Kidney epithelial cell (primary cell): ENCODE measurements at places on chromosomes 12 and 14.

DNA sequence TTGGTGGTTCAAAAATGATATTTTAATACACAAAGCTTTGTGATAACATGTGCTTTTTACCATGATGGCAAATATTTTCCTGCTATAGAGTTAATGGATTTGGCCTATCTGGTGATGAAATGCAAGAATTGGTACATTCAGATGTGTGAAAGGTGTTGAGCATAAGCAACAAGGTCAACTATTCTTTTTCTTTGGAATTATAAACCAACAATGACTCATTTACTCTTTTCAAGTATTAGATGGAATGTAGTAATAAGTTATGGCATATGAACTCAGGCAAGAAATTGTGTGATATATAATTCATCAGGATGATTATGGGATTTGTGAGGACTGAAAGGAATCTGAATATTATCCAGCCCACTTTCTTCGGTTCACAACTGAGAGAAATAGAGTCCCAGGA is 471.4 kb downstream of the ETNK1 start:
- DNase-seq, result no peak

DNA sequence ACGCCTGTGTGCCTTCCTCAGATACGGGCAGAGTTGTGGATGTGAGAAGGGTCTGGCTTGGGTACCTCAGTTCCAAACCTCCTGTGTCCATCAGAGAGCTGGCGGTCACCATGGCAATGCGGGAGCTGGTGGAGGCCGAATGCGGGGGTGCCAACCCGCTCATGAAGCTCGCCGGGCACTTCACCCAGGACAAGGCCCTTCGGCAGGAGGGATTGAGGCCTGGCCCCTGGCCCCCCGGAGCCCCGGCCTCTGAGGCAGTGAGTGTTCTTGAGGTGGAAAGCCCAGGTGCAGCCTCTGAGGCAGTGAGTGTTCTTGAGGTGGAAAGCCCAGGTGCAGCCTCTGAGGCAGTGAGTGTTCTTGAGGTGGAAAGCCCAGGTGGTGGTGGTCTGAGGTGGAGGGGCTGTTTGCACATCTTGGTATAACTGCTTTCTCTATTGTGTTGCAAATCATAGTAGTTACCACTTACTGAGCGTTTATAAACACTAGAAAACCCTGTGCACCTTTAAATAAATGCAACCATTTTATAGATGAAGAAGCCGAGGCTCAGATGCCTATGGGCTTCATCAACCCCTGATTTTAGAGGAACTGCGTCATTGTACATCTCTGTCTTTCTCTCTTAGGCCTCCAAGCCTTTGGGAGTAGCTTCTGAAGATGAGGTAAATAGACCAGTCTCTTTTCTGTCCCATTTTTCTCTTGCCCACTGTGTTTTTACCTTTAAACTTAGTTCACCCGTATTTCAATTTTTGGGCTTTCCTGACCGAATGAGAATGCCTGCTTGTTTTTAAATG is 976 bp downstream of the PEX5 start:
- no peak for DNase-seq

DNA sequence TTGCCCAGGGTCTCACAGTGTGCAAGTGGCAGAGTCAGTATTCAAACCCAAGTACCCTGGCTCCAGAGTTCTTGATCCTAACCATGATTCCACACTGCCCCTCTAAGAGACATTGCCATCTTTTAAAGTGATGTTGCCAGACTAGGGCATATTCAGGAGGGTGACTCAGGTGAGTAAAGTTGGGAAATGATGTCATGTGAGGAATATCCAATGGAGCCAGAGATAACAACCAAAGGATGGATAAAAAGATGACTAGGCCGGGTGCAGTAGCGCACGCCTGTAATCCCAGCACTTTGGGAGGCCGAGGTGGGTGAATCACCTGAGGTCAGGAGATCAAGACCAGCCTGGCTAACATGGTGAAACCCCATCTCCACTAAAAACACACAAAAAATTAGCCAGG is 85.6 kb downstream of the SMOC1 start:
- no peak for DNase-seq

GRCh38 chr12:2082321-2082720 is 29.5 kb downstream of the CACNA1C start:
- DNase-seq, result no peak

- no peak for DNase-seq
These were observed 7.3 kb upstream of the CLECL1 start for GRCh38 chr12:9740106-9740750.

GRCh38 chr14:64062381-64063115 is 209.7 kb downstream of the SYNE2 start:
- no peak for DNase-seq

DNA sequence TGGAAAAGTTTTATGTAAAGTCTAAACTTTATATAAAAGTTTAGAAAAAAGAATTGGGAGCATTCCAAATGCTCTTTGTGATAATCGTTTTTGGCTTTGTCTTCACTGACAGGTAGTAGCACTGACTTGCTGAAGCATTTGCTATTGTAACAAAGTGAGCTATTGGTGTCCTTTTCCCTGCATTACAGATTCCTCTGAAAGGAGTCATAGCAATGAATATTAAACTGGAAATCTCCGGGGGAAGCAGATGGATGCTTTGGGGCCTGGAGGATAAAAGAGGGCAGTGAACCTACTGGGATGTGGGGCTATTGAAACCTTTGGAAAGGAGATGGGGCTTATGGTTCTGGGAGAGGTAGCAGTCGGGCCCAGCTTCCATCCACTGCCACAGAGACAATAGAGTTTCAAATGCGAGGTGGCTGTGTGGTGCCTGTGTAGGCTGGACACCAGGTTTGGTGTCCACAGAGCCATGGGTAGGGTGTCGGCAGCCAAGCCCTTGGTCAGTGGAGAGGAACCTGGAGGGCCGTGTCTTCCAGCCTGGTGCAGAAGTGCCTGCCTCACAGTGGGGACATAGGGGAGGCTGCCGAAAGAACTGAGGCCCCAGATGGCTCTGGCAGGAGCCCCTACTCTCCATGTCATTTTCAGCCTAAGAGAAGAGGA is 10.1 kb downstream of the GSG1 start:
- DNase-seq, result no peak

DNA sequence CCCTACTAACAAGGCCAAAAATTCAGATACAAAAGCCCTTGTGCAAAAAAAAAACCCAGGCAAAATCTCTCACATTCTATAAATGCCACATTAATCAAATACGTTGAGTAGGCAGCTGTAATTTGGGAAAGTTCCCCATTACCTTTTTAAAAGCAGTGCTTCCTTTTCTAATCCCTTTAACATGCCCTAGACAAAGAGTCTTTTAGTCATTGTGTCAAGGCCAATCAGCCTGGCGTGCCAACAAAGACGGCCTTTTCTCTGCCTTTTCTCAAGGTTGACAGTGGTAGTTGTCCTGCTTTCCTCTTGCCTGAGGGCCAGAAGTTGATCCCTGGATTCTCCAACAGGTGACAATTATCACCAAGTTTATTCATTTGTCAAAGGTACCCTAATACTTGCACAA is 62.5 kb upstream of the METAP2 start:
- DNase-seq, result no peak

GRCh38 chr12:94263011-94263811 is 114.8 kb downstream of the PLXNC1 start:
- DNase-seq, result no peak

- DNase-seq, result no peak
These were observed 317.5 kb downstream of the BCL11B start for GRCh38 chr14:98954349-98955000.

DNA sequence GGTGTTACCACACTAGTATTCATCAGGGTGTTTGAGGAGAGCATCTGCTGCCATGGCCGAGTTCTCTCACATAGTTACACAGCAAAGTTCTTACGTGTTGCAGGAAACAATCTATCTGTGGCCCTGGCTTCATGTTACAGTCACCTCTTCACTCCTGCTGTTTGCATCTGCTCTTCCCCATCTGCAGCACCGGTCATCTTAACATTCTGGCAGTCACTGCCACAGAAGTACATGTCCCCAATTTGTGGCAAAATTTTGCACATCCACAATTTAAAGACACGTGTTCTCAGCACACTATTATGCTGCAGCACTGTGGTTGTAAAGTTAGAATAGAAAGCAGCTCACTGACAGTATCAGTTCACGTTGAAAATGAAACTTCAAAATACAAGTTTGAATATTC is 23.2 kb downstream of the MAPK1IP1L start:
- DNase-seq, result no peak

DNA sequence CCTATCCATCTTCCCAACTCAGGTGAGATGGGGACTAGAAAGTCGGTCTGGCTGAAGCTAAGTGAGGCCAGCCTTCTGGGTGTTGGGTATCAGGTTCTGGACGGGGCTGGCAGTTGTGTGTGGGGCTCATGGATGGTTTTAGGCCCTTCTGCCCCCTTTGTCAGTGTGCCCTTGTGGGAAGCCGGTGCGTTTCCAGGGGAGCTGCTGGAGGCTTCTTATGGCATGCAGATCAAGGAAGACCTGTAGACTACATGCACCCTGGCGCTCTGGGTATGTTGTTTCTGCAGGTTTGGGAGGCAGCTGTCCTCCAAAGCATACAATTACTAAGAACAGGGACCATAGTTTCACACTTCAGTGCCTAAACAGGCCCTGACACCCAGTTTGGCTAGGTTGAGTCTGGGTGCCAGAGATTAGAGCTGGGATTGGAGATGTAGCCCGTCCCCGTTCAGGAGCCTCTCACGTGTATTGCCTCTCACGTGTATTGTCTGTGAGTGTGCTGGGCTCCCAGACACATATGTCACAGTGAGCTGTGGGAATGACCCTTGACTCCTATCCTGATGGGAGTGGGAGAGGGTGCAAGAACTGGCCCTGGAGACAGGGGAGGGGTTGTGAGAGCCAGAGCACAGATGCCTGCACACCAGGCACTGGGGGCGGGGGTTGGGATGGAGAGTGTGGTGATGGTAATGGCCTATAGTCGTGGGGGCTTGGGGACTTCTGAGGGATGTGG is 84.4 kb downstream of the SLC25A47 start:
- no peak for DNase-seq

- no peak for DNase-seq
These were observed 137.5 kb downstream of the FSCB start for GRCh38 chr14:44369401-44370123.

- DNase-seq, result no peak
These were observed 8.7 kb downstream of the MTERF2 start for GRCh38 chr12:106978035-106978800.

DNA sequence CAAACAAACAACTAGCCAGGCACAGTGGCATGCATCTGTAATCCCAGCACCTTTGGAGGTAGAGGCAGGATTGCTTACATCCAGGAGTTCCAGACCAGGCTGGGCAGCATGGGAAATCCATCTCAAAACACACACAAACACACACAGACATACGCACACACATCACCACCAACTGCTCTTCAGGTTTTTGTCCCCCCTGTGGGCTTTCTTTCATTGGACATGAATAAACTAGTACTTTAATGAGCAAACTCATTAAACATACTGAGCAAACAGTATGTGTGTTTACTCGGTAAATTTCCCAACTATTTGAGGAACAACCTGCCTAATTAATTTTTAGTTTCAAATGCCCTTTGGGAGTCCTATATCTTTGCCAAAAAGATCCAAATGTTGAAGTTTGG is 10.1 kb upstream of the RASSF3 start:
- DNase-seq, result no peak

GRCh38 chr14:60970146-60970545 is 10.7 kb downstream of the TRMT5 start:
- DNase-seq, result peak; percentile 39

- no peak for DNase-seq
These were observed 18.4 kb downstream of the ZFC3H1 start for GRCh38 chr12:71645268-71645667.

GRCh38 chr12:120101617-120102016 is 14.9 kb downstream of the RAB35 start:
- DNase-seq, result no peak

- DNase-seq, result no peak
These were observed 76.0 kb downstream of the SYNE3 start for GRCh38 chr14:95440496-95440895.

GRCh38 chr12:93783832-93784231 is 106.7 kb downstream of the CRADD start:
- no peak for DNase-seq

DNA sequence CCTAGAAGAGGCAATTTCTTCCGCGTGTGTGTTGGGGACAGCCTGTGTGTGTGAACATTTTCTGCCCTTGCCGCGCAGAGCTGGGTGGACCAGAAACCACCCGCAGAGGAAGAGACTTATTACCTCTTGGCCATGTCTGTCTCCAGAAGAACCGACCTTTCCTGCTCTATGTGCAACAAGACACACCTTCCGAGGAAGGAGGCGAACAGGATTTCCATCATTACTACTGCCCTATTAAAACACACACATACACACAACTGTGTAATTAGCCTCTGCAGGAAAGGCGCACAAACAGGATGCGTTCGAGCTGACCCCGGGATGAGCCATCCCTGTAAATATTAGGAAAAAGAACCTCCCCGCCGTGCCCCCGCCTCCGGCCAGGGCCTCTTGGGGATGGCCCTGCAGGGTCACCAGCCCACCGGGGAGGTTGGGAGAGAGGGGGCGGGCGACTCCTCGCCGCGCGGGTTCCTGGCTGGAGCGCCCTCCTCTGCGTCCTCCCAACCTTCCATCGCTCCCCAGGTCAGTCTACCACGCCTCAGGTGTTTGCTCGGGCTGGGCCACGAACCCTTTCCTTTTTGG is 484 bp upstream of the PRKCH start:
- no peak for DNase-seq

DNA sequence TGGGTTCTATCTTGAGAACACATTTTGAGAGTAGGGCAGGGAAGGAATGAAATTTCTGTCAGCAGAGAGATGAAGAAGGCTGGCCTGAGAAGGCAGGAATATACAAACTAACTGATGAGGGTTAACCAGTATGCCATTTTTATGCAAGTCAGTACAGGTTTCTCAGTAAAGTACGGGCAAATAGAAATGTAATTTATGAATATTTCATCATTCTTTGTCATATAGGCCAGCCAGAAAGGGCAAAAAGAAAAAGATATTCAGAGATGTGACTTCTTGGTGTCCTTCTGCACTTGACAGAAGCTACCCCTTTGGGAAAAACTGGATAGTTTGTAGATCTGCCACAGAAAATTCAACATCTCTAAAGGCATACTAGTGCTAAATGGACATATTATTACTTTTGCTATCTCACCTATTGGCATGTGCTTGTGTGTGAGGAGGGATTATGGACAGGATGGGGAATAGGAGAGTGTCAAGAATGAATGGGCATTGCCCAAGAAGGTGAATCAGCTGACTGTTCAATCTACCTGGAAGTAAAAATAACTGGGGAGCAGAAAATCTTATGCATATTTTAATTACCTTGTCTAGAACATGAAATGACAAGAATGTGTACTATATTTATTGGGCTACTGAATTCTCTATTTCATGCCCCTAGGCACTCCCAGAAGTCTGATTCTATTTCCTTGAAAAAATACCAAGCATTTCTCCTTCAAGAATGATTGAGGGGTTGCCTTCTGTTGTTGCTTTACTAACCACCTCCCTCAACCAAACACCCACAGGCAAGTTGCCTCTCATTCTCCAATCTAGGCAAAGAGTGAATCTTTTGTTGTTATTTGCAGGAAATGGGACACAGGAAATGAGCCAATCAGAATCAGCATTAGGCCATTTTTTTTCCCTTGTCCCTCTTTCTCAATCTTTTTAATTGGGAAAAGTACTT is 175.1 kb upstream of the SLC38A2 start:
- DNase-seq, result no peak
